ENCODE measurements at places on chromosomes 11 and 22.

- no peak for DNase-seq
Observed at GRCh38 chr11:35343033-35343598, 76.2 kb downstream of the SLC1A2 start.

GRCh38 chr22:50687829-50688228, 15.2 kb downstream of the SHANK3 start:
- no peak for DNase-seq

DNA sequence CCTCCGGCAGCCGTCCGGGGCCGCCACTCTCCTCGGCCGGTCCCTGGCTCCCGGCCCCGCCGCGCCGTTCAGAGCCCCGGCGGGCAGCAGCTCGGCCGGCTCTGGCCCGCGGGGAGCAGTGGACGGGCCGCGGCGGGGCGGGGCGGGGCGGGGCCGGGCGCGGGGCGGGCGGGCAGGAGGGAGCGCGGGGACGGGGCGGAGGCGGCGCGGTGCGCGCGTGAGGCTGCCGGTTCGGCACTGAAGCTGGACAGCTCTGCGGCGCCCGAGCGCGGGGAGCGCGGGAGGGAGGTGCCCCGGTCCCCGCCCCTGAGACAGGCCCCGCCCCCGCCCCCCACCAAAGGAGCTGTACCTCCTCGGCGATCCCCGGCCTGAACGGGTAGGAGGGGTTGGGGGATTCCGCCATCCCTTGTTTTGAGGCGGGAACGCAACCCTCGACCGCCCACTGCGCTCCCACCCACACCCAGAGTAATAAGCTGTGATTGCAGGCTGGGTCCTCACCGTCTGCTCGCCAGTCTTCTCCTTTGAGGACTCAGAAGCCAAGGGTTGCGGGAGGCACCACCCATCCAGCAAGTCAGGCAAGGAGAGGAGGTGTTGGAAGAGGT, at the start of gene DRD2:
TSS of gene DRD2 (minus strand) at position 239 of the 602 bp plus-strand sequence. CDS start 50,747 bp downstream, outside the sequence.
- no peak for DNase-seq

- DNase-seq: no peak
Observed at GRCh38 chr22:44620841-44621257, 81.2 kb upstream of the PRR5 start.

DNA sequence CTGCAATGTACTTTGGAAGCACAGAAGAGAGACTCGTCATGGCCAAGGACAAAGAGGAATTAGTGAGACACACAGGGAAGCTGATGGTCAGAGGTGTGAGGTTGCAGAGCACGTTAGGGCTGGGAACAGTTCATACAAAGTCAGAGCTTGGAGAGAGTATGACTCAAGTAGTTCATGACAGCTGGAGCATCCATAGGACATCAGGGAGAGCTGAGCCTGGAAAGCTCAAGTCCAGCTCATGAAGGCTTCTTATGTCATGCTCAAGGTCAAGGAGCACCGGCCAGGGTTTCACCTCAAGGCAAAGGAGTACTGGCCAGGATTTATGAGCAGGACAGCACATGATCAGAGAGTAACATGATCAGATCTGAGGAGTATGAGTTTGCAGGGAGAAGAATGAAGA, 64.6 kb upstream of the CHST1 start:
- no peak for DNase-seq

DNA sequence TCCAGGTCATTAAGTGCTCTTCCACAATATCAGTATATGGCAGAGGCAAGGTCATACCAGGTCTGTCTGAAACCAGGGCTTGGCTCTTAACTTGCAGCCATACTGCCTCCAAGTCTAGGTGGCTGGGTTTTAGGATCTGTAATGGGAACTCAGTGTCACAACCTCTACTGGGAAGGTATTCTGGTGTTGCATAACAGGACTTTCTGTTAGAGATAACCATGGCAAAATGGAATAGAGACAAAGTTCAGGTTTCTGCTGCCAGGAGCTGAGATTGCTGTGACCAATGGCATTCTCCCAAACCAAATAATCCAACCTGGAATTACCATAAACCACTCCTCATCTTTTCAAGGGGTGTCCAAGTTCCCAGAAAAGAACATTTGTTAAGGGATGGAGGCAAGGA, 6.8 kb upstream of the SAA1 start:
- DNase-seq: no peak

- no peak for DNase-seq
Observed at GRCh38 chr22:20776624-20777405, 2.9 kb downstream of the SERPIND1 start.

DNA sequence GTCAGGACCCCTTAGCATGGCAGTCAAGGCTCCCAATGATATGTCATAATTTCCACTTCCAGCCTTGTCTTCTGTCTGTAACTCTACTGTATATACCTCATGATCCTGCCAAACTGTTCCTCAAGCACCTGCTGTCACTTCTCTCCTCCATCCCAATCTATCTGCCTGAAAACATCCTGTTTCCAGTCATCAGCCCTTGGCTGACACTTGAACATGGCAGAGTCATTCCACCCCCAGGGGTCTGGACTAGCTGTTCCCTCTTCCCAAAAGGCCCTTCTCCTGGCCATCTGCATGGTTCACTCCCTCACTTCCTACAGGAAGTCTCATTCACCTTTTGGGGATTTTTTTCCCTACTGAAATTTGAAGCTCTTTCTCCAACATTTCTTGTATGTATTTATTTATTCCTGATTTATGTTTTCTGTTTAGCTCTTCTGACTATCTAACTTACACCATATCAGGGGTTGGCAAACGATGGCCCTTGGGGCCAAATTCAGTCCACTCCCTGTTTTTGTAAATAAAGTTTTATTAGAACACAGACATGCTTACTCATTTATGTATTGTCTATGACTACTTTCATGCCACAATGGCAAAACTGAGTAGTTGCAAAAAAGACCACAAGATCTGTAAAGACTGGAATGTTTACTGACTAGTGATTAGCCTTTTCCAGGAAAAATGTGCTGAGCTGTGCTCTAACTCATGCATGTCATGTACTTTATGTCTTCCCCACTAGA, 278.4 kb downstream of the KIRREL3 start:
- no peak for DNase-seq

DNA sequence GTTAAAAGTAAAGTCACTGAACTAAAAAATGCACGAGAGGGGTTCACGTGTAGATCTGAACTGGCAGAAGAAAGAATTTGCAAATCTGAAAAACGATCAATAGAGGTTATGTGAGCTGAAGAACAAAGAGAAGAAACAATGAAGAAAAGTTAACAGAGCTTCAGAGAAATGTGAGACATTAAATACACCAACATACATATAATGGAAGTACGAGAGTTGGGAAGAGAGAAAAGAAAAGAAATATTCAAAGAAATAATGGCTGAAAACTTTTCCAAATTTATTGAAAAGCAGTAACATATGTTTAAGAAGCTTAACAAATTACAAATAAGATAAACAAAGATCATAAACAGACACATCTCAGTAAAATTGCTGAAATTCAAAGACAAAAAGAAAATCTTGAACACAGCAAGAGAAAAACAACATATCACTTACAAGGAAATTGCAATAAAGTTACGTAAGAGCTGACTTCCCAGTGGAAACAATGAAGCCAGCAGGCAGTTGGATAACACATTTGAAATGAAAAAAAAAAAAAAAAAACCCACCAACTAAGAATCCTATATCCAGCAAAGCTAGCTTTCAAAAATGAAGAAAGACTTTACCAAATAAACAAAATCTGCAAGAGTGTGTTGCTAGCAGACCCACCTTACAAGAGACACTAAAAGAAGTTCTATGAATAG, 56.8 kb downstream of the EMSY start:
- DNase-seq: no peak

- no peak for DNase-seq
Observed at GRCh38 chr11:33842236-33842915, 49.5 kb downstream of the LMO2 start.

DNA sequence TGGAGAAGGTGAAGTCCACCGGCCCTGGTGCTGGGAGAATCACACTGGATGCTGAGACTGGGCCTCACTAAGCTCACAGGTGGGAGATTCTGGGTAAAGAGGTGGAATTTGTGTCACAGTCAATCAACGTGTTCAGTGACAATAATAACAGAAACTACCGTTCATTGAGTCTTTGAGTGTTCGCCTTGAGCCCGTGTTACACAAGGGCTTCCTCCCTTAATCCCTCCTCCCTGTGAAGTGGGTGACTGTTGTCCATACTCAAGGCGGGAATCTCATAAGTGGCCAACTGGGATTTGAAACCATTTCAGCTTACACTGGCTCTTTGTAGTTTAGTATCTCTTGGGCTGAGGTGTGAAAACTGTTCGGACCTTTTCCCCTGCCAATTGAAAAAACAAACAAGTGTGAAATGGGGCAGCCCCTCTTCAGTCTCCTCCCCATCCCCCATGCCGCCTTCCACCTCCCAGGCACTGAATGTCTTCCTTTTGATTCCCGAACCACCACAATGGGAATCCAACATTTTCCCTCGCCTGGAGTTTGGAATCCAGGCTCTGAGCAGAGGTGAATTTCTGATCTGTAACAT, 502.4 kb downstream of the MIAT start:
- no peak for DNase-seq

DNA sequence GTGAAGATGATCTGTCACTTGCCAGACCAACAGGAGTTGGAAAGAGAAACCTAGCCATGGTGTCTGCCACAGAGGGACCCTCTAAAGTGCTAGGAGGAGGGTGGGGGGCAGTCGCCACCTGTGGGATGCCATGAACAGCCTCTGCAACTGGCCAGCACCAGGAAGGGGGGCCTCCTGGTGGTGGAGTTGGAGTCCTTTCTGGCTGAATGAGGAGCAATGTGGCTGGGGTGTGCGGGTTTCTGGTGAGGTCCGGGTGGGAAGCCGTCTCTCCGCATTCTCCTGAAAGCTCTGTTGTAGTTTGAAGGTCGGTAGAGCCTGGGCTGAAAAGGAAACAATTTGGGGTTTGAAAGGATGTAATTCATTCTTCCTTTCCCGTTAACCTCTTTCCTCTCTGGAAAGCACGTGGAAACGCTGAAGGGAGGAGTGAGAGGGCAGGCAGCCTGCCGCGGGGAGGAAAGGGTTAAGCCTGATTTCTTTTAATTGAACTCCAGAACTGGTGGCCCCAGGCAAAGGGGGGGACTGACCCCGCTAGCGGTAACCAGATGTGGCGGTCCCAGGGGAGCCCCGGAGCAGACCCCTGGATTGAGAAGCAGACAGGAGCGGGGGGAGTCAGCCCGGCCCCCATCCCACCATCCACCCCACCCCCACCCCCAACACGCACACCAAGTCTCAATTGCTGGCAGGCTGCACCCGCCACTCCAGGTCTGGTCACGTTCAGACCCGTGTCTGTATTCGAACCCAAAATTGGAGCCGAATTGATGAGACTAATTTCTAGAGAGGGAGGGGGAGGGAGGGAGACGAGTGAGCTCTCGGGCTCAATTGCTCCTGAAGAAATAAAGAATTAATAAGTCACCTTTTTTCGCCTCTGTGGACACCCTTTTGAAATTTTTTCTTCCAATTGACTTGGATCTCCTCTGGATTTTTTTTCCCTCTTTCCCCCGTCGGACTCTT, 1.8 kb upstream of the FLI1 start:
- DNase-seq: no peak

DNA sequence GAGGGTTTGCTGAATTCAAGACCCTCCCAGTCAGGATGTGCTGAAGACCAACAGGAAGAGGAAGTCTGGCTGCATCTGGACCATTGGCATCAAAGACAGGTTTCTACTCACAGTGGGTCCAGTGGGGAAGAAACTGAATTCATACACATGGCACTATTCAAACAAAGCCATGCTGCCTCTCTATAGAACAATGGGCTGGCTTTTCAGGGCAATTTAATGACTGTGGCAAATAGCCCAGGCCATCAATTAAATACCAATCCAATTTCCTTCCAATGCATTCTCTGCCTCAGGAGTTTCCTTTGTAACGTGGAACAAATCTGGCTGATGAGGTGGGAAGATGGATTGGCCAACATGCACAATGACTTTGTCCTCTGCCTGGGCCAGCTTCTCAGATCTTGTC, 98.6 kb downstream of the SEZ6L start:
- DNase-seq: no peak

DNA sequence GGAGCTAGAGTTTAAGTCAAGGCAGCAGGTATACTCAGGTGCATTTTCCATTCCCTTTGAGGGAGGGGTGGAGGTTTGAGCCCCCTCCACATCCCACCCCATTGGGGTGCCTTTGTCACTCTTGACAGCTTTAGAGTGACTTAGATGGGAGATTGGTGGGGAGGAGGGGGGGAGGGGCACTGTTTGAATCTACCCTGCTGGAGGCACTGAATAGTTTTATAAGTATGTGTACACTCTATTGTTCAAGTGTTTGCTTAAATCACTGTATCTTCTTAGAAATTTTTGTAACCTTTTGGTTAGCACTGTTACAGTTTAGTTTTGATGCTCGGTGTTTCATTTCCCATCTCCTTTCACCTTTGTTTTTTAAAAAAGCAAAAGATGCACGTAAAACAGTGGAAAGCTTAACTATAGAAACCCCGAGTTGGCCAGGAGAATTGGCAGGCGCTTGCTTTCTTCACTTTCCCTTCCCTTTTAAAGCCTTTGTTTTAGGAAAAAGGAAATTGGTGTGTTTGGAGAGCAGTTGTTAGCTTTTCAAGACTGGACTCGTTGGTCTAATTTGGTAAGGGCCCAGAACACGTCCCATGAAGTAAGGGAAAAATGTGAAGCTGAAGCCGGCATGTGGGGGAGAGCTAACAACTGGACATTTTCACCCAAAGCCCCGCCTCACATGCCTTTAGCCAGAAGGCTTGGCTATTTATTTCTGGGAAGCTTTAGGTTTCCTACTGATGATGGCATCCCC, 42.8 kb downstream of the TNRC6B start:
- no peak for DNase-seq

GRCh38 chr11:107592231-107592590, 1.3 kb downstream of the ELMOD1 start:
- DNase-seq: no peak

- no peak for DNase-seq
Observed at GRCh38 chr11:3962406-3962840, 107.0 kb downstream of the STIM1 start.

DNA sequence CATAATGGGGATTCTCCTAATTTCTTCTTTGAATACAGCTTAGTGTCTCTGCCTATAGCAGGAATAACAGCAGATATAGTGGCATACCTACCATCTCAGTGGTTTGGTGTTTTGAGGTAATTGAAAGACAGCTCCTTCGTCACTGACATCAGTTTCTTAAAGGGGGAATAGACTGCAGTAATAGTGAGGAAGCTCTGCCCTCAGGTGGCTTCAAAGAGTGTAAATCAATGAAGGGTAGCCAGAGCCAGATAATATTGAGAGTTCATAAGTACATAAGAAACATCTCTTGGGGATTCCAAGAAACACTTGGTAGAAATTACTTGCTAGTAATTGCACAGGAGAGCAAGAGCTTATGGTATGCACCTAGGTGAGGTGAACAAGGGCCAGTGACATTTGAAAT, 4.4 kb downstream of the OR6M1 start:
- no peak for DNase-seq

DNA sequence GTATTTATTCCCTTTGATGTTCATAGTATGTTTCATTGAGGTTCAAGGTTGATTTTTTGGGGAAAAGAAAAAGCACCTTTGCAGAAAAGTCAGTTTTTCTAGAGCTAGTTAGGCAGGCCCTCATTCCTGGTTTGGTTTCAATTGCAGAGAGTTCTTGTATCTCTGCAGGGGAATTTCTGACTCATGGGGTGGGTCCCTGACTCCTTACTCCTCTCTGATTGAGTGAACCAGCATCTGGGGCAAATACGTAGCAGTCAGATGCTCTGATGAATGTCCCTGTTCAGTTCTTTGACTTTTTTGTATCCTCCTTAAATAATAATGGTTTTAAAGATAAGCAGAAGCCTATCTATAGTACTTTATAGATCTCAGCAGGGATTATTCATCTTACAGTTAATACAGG, 7.7 kb upstream of the NCR3LG1 start:
- peak; percentile 85 for DNase-seq
